ENCODE measurements at places on chromosomes 6 and 20. TPM values are rescaled to one million over a fixed set of nuclear protein-coding genes. Genes with fewer than 3 reads are reported as not detected.

- DNase-seq: no peak
Measured at GRCh38 chr6:82380566-82381185, 17.1 kb downstream of the TPBG start.

- no peak for DNase-seq
Measured at GRCh38 chr6:132733814-132734213, 20.0 kb upstream of the VNN1 start.

DNA sequence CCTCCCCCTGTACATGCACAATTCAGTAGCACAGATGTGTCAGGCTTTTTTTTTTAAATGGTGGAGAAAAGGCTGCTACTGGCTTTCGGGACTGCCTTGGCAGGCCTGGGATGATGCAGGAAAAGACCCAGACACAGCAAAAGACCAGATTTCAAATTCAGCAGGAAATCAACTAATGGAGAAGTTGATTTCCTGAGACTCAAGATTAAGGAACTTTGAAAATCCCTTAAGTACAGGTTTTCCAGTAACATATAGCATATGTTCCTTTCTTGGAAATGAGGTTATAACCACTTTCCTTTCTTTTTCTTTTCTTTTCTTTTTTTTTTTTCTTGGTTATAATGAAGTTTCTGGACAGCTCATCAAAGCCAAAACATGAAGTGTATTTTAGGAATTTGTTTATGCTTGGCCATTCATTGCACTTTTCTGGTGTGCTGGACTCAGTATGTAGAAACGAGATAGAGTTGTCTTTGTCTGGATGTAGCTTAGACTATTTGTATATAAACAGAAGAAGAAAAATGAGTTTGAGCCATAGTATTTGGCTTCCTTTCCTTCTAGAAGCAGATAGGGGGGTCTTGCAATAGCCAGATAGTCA lies 119.4 kb downstream of the SASH1 start:
- no peak for DNase-seq

GRCh38 chr20:56580226-56580625 lies 47.2 kb downstream of the FAM209B start:
- DNase-seq: no peak

DNA sequence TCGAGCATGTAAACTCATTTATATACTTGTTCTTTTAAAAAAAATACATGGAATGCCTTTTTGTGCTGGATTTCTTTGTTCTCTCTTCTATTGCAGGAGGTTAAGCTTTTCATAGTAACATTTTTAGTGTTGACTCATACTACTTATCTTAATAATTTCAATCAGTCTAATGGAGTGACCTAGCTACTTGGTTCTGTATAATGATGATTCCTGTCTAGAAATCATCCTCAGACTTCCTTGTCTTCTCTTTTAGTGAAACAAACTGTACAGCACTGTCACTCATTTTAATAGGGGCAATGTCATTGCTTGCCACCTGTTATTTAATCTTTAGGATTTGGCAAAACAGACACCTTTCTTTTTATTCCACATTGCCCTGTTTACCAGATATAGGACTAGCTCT lies 62.3 kb downstream of the ADGRB3 start:
- DNase-seq: no peak

Gene PSORS1C2
- not detected for total RNA-seq

GRCh38 chr20:50554694-50555579 lies 44.8 kb downstream of the PTPN1 start:
- DNase-seq: no peak

DNA sequence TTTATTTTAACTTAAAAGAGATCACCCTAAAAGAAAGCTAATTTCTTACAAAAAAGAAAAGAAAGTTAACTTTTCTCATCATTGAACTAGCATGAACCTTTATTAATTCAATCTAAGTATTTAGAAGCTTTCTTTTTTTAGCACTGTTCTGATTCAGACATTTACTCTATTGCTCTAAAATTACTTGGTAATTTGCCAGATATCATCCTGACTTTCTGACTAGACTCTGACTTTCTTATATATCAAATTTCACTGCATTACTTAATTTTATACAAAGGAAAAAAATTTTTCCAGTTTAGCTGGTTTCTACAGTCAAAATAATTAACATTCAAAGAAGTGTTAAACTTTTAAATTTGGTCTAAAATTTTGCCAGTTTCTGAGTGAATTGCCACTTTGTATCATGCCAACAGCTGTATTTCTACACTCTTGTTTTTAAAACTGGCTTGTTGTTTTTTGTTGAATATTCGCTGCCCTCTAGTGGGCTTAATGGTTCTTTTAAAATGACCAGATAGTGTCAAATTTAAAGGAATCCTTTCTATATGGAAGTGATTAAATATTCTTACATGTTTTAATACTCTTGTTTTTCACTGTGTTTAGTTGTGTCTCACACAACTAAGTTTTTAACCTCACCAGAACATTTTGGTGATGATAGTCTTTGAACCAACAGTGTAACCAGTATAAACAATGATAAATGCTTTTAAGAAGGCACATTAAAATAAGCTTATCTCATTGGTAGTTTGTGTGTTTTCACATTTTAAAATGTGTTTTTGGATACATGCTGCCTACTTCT lies 102.0 kb downstream of the POPDC3 start:
- no peak for DNase-seq

GRCh38 chr6:93728150-93728549 lies 308.8 kb upstream of the EPHA7 start:
- no peak for DNase-seq
